ENCODE measurements at places on chromosomes 1 and 21.

DNA sequence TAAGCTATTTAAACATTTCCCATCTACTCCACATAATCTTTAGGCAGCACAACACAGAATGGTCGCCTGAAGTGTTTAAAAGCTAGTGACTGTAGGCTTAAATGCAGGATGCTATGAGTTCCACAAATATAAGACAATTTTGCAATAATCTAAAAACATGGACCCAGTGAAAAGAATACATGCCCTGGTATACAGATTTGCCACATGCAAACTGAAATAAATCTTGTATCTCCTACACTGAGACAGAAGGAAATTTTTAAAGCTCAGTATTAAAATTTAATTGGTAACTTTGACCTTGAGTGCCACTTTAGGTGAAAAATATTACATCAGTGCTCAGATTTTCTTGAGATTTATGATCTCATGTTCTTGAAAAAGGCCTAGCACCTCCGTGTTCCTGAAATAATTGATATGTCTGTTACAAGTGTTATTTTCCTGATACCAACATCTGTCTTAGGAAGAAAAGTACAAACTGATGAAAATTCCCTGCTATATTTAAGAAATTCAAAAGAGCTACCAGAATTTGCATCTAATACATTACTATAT lies 285.5 kb downstream of the VAV3 start:
- no peak for DNase-seq

DNA sequence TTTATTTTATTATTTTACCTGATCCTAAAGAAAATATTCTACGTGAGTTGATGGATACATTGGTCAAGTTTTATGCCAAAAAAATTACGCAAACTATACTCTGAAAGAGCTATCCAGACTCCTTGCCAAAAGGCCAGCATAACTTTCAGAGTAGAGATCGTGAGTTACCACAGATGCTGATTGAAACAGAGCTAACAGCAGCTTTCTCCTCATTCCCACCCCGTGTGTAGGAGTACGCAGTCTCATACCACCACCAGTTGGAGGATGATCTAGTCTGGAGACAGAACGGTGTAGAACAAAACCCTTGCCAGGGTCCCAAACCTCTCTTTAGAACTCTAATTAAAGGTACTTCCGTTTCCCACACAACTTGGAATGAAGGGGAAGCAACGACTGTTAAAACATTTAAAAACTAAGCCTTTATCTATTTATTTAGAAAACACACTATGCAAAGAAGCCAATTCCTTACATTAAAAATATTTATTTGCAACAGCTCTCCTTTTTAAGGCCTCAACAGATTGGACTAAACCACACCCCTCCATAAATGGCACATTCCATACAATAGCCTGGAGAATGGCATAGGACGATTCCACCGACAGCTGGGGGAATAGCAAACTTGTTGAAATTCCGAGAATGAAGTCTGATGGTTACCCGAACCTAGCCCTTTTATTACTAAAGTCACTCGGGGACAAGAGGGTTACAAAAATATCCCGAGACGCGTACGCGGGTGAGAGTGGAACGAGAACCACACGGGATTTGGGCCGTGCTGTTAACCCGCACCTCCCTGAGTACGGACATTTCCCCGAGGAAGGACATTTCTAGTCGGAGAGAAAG lies 1.4 kb downstream of the NUCKS1 start:
- DNase-seq, result peak; percentile 23

- no peak for DNase-seq
These were observed 129.4 kb downstream of the PPIAL4G start for GRCh38 chr1:148353461-148354283.

DNA sequence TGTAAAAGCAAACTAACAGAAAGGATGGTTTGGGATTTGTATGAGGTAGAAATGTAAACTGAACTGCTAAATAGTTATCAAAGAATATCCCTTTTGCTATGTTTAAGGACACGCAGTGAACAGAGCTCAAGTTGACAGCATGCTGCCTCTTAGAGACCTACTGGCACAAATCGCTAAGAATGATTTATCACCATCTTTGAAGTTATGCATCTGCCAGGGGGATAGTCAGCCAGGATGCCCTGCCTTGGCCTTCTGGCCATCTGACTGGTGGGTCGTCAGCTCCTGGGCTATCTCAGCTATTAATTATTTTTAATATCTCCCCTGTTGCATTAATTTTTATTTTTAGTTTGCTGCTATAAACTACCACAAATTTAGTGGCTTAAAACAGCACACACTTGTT lies 334.8 kb upstream of the KAZN start:
- no peak for DNase-seq

DNA sequence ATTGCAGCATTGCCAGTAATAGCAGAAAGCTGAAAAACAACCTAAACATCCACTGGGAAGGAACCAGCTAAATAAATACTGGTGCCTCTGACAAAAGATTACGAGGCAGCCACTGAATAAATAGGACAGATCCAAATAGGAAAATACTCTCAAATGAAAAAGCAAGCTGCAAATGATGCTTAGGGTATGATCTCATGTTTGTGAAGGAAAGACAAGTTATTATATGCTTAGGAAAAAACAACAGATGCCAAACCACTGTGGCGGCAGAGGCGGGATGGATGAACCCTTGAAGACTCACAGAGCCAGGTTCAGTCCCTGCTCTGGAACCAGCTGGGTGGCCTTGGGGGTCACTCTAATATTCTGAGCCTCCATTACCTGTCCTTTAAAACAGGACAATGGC lies 41.6 kb downstream of the MATN1 start:
- no peak for DNase-seq

DNA sequence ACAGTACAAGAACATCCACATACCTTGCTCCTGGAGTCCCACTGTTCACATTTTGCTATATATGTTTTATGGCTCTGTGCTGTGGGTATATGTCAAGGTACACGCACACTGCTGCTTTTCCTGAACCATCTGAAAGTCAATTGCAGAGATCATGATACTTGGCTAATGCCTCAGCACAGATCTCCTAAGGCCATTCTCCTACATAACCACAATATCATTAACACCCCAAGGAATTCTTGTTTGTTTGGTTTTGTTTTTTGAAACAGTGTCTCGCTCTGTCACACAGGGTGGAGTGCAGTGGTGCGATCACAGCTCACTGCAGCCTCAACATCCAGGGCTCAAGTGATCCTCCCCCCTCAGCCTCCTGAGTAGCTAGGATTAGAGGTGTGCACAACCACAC lies 16.0 kb downstream of the CTNNBIP1 start:
- no peak for DNase-seq

GRCh38 chr1:204377800-204378668 lies 18.3 kb upstream of the PLEKHA6 start:
- DNase-seq, result peak; percentile 33

GRCh38 chr1:116128664-116129063 lies 17.5 kb downstream of the MAB21L3 start:
- DNase-seq, result peak; percentile 31

DNA sequence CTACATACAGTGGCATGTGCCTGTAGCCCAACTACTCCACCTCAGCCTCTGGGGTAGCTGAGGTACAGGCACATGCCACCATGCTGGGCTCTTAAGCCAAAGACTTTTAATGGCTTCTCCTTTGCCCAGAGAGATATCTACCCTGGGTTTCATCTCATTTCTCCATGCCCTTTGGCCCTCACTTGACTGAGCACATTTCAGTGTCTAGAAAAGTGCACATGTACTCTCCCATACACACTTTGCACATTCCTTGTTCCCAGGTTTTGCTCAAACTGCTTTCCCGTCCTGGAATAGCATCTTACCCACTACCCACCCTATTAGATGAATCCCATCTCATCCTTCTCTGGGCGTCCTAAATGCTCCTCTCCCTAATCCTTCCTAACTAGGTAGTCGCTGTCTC lies 10.2 kb upstream of the RXRG start:
- DNase-seq, result no peak

DNA sequence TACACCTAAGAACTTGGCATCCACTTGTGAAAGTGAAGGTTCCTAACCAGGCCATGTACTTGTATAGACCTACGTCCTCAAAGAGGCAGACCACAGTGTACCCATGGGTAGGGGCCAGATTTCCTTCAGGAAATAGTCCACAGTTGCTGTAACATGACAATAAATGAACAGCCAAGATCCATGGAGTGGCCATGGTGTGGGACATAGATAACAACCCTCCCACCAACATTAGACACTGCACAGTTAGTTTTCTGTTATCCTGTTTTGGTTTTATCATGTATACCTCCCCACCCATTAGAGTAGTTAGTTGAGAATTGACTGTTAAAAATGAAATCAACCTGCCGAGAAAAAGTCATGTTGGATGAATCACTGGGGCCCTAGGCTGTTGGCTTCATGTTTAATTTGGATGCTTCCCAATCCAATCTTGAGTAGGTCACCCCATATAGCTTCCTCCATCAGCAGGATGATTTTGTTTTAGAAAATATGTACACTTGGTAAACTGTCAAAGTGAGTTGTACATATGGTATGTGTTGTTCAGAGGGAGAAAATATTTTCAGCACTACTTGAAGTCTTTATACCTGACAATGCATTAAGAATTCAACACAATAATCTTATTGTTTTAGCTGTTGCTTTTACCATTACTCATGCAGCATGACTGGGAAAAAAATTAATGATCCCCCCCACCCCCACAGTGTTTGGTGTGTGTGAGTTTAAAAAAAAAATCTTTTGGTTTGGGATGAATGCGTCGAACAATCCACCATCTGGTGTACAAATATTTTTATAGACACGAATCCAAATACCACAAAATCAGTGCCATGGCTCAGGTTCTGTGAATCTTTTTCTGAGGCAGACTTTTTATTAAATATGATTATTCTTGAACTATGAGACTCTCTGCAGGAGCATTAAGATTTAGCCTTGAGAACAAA lies 88.3 kb upstream of the ARHGAP29 start:
- no peak for DNase-seq

GRCh38 chr1:240194120-240194519 lies 102.4 kb downstream of the FMN2 start:
- no peak for DNase-seq

- DNase-seq, result peak; percentile 60
These were observed 63.2 kb downstream of the CD247 start for GRCh38 chr1:167454894-167455785.

DNA sequence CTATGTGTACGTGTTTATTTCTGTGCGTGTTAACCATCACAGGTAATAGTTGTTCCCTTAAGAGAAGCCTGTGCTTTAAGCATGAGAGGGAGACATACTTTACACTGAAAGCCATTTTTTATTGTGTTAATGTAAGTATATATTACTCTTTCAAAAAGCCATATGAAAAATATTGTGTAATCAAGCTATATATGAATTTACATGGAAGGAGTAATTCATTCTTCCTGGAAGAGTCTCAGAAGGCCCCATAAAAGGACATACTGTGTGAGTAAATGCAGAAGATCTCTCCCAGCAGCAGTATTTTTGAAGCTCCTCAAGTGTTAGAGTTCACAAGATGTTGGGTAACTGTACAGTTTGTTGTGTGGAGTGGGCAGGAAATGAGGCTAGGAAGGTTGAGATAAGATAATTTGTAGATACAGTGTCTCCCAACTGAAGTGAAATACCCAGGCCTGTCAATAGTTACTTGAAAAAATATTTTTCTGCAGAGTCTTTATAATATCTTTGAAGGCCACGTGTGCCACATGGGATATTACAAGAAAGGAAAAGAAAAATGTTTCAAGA lies 138.3 kb downstream of the PTGER3 start:
- DNase-seq, result no peak

GRCh38 chr1:53394306-53394705 lies 64.9 kb upstream of the DMRTB1 start:
- DNase-seq, result no peak

DNA sequence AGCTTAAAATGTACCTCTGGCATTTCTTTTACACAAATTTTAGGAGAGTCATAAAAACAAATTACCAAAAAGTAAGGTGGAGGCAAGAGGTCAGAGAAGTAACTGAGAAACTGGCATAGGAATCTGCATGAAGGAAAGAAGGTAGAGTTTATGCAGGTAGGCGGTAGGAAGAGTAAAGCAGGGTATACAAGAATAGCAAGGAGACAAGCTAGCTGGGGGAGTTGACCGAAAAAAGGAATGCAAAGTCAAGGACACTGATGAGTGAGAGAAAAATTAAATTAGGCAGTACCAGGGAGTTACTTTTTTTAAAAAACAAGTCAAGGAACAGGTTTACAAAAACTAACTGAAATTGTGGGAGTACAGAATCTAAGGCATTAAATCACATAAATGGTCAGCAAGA lies 56.0 kb downstream of the FOXJ3 start:
- DNase-seq, result no peak

GRCh38 chr1:243267914-243268653 lies 12.2 kb downstream of the SDCCAG8 start:
- no peak for DNase-seq

DNA sequence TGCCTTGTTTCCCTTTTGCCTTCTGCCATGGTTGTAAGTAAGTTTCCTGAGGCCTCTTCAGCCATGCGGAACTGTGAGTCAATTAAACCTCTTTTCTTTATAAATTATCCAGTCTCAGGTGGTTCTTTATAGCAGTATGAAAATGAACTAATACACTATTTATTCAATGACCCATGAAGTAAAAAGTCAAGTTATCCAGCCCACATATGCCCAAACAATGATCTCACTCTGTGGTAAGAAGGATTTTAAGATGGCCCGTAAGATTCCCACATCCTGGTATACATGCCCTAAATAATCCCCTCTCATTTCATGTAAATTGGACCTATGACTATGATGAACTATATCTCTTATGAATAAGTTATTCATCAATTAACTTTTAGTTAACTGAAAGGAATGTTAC lies 1008.3 kb upstream of the B3GALT2 start:
- DNase-seq, result no peak

GRCh38 chr21:19999369-20000272 lies 998.6 kb upstream of the NCAM2 start:
- DNase-seq, result no peak

DNA sequence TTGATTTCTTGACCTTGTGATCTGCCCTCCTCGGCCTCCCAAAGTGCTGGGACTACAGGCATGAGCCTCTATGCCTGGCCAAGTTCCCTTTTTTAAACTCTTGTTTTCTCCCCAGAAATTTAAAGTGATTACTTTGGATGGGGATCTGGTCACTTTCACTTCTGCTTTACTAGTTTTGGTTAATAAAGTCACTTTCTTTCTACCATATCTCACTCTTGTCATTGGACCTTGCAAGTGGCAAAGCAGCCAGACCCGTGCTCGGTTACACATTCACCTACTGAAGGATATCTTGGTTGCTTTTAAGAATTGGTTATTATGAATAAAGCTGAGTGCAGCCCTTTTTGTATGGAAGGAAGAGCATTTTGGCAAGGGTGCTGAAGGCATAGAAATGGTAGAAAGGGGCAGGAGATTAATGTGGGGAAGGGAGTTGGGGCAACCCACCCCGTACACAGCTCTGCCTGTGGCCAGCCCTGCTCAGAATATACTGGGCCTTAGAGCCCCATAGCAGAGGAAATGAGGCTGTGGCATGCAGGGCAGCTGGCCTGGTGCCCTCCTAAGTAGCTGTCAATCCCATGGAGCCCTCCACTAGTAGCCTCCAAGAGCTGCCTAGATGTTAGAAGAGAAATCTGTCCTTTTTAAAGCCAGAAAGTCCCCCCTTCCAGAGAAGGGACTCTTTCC lies 40.7 kb downstream of the CD2 start:
- no peak for DNase-seq
